ENCODE measurements at places on chromosomes 2 and 18. TPM values are rescaled to one million over a fixed set of nuclear protein-coding genes. Genes with fewer than 3 reads are reported as not detected.

The VWC2L gene
- total RNA-seq = not detected

DNA sequence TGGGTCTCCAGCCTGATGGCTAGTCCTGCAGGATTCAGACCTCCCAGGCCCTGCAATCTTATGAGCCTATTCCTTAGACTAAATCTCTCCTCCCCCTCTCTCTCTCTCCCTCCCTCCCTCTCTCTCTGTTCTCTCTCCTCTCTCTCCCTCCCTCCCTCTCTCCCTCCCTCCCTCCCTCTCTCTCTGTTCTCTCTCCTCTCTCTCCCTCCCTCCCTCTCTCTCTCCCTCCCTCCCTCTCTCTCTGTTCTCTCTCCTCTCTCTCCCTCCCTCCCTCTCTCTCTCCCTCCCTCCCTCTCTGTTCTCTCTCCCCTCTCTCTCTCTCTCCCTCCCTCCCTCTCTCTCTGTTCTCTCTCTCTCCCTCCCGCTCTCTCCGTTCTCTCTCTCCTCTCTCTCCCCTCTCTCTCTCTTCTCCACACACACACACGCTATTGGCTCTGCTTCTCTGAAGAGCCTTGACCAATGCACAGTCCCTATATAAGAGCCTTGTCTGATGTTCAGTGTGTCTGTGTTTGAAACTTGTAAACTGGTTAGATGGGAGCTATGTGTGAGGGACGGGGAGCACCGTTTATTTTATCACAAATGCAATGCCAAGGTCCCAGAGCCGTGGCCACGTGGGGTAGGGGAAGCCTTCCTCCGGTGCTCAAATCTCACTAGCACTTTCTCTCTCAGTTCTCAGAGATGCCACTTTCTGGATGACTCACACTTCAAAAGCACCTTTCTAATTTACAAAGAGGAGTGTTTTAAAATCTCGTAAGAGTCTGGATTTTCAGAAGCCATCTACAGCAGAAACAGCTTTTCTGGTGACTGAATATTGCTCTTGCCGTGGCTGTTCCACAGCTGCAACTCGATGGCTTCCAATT, 9.4 kb upstream of the PRLH start:
- no peak for DNase-seq

The C18orf54 gene
- 5.9 TPM for total RNA-seq

- DNase-seq = no peak
These were observed 90.5 kb downstream of the HNRNPLL start for GRCh38 chr2:38512211-38512610.

GRCh38 chr2:192155511-192156118, 39.1 kb downstream of the TMEFF2 start:
- no peak for DNase-seq
